IMR-90 (cell line): ENCODE measurements at places on chromosomes 1 and 21. TPM values are rescaled to one million over a fixed set of nuclear protein-coding genes. Genes with fewer than 3 reads are reported as not detected.

TSPAN1 gene
- 0.18 TPM in 1 of 2 replicates, not detected in the other for total RNA-seq

TLR5 gene
- total RNA-seq: under 0.01 and 0.18 TPM in 2 replicates

NEK2 gene
- 26.0 and 35.0 TPM in 2 replicates for total RNA-seq

TMCC2 gene
- total RNA-seq: 2.0 and 2.2 TPM in 2 replicates

DNA sequence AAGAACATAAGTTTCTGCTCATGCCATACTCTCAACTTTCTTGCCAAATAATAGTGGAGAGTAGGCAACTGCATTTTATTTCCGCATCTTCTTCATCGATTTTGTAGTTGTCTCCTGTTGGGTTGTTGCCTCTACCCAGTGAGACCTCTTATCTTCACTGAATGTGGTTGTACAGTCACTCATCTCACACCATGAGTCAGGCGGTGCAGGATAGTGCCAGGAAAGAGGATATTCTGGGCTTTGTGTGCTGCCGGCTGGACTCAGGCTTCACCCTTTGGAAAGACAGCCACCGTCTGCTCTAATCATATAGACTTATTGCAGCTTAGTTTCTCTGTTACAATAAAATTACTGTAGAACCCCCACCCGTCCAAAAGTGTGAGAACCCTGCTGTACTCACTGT lies 154.3 kb upstream of the USP24 start:
- peak; percentile 57 for DNase-seq

GRCh38 chr1:2432441-2432844 lies 20.1 kb upstream of the PEX10 start:
- no peak for DNase-seq

- no peak for DNase-seq
These were observed 217.2 kb upstream of the IRF2BP2 start for GRCh38 chr1:234827181-234827580.

DNA sequence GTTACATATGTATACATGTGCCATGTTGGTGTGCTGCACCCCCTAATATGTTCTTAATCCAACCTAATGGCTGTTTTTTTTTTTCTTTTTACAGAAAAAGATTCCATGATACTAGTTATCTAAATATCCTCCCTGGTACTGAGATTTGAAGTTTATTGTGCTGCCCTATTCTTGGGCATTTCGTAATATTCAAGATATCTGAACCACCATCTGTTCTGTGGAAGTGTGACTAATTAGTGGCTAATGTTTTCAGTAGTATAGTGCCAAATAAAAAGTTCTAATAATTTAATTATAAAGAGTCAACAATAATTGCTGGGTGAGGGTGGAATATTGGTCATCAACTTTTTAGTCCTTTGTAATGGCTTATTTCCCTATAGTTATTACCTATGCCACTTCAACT lies 217.5 kb downstream of the GABPA start:
- DNase-seq: no peak

DNA sequence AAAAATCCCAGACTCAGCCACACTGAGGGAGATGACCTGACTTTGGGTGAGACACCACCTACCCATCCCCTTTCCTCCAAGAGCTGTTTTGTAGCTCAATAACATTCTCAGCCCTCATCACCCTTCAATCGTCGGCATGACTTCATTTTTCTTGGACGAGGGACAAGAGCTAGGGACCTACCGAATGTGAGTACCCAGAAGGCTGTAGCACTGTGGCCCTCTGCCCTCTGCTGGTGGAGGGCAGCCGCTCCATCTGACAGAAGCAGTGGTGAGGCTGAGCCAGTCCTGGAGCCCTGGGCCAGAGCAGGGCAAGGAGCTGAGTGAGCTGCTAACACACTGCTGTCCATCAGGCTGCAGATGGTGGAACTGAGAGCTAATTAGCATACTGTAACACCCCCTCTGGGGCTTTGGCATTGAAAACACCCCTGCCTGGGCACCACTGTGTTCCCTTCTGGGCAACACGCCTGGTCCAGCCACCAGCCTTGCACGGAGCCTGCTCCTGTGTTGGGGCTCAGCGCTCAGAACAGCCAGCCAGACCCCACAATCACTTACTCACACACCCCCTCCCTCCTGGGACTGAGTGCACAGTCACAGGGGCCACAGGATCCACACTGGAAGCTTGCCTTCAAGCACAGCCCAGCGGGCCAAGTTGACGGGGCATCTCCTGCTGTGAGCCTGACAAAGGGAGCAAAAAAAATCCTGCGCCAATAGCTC lies 18.3 kb upstream of the ALPL start:
- DNase-seq: peak; percentile 64
